Dermis microvascular lymphatic vessel endothelial cell (primary cell): ENCODE measurements at places on chromosomes 12 and 14.

GRCh38 chr14:54488318-54488645 lies 498 bp downstream of the GMFB start:
- DNase-seq = no peak

DNA sequence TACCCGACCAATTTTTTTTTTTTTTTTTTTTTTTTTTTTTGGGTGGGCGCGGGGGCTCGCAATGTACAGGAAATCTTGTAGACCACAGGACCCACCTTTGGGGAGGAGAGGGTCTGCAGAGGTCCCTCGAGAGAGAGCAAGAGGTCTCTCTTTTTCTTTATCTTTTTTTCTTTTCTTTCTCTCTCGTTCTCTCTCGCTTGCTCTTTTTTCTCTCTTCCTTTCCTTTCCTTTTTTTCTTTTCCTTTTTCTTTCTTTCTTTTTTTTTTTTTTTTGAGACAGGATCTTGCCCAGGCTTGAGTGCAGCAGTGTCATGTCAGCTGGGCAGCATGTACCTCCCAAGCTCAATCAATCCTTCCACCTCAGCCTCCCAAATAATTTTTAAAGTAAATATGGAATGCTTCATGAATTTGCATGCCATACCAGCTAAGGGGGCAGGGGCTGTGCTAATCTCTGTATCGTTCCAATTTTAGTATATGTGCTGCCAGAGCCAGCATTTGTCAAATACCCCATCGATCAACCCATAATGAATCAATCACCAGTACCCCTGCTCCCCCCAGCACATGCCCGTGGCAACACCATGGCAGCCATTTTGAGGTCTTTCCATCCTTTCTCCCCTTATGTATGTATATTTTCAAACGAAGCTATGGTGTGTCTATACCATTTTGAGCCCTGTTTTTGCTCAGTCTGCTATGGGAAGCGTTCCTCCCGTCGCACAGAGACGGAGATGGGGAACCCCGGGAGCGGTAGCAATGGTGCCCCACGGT lies 9.3 kb downstream of the PAPLN start:
- DNase-seq = no peak

GRCh38 chr12:143964-144649 lies 69.8 kb downstream of the SLC6A12 start:
- no peak for DNase-seq

DNA sequence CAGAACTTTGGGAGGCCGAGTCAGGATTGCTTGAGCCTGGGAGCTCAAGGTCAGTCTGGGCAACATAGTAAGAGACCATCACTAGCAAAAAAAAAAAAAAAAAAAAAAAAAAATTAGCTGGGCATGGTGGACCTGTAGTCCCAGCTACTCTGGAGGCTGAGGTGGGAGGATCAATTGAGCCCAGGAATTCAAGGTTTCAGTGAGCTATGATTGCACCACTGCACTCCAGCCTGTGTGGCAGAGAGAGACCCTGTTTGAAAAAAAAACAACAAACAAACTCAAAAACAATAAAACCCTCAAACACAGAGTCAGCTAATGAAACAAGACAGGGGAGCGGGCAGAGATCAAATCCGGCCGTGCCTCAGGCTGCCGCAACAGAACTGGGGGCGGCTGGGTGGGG lies 41.7 kb upstream of the DLK1 start:
- no peak for DNase-seq

DNA sequence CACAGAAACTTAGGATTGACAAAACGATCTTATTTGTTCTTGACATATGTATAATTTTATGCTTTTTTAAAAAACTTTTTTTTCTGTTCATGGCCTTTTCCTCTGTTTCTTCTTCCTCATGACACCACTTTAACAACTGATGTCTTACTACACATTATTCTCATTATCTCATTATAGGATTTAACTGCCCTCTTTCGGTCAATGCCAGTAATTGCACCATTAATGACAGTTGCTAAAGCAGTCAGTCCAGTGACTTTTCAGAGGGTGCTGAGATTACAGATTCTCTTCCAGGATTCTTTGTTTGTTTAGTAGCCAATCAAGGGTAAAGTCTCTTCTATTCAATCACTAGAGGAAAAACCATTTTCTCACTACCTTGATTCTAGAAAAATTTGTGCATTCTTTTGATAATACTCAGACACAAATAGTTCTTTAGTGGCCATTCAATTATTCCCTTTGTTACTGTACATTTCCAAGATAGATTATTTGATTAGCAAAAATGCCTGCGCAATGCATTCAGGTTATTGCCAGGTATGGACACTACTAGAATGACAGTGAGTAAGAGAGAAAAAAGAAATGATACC lies 50.1 kb downstream of the KLRG1 start:
- DNase-seq = peak; percentile 28

GRCh38 chr12:47938093-47938492 lies 25.3 kb upstream of the TMEM106C start:
- no peak for DNase-seq

GRCh38 chr14:61188196-61188595 lies 92.9 kb downstream of the TMEM30B start:
- no peak for DNase-seq

DNA sequence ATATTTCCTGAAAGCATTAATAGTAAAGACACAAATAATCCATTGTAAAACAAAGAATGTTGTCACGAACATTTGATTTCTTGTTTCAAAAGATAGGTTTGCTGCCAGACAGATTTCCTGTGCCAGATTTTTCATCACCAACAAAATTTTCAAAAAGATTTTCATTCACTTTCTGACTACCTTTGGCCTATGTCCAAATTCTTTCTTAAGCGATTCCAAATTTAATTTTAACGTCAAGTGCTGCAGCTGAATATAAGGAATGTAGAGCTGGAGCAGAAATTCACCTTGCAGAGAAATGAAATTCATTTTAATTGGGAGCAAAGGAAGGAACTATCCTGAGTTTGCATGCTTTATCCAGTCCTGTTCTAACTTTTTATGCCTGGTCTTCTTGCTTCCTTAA lies 277.4 kb downstream of the CCER1 start:
- peak; percentile 31 for DNase-seq

- DNase-seq = no peak
These were observed 4.3 kb upstream of the RAD52 start for GRCh38 chr12:953776-954175.

- peak; percentile 97 for DNase-seq
These were observed 16.4 kb downstream of the LRCOL1 start for GRCh38 chr12:132593938-132594358.

- DNase-seq = no peak
These were observed 19.1 kb downstream of the PGAM5 start for GRCh38 chr12:132729541-132730320.

- DNase-seq = no peak
These were observed 11.3 kb downstream of the PRKCH start for GRCh38 chr14:61332658-61333029.

DNA sequence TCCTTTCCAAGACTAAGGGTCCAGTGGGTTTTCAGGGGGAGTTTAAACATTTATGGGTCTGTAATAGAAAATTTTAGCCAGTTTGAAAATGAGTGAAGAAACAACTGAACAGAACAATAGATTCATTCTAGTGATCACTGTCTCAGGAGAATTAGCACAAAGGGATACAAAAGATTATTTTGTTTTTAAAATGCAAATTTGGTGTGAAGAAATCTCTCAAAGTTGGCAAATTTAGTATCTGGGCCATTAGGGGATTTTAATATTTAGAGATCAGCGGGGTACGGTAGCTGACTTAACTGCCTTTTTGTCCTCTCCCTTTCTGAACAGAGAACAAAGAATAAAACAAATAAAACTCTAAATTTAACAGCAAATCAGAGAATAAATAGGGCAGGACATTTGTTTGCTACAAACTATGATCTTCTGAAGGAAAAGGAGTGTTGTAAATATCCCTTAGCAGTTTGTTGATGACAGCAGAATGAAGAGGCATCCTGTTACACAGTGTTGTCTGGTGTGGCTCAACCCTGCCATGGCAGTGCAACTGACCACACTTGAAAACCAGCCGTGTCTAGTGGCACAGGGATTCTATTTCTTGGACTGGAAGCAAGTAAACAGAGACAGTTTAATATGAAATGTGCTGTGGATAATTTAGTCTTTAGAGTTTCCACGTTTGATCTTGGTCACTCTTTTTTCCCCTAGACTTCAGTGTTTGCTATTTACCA lies 46.3 kb upstream of the LRTM2 start:
- no peak for DNase-seq

DNA sequence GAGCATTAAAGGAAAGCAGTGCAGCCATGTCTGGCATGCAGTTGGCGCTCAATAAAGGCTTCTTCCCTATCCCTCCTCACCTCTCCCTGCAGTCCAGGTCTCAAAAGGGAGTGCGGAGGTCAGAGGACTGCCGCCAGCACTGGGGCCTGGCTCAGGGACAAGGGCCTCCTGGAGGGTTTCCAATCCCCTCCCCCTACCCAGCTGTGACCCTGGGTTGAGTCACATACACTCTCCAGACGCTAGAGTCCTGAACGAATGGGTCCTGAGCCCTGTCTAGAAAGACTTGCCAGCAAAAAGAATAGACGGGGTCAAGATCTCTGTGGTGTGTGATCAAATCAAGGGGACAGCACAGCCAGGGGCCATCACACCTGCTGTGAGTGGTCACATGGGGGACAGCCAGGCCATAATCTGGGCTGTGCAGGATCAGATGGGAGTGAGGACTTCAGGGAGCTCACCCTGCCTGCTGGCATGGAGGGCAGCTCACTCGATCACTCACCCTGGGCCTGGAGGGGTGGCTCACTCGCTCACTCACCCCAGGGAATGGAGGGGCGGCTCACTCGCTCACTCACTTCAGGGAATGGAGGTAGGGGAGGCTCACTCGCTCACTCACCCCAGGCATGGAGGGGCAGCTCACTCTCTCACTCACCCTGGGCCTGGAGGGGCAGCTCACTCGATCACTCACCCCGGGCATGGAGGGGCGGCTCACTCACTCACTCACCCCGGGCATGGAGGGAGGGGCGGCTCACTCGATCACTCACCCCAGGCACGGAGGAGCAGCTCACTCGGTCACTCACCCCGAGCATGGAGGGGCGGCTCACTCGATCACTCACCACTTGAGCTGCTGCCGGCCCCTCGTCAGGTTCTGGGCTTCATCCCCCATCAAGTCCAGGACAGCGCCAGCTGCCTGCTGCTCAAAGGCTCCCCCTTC lies 12.8 kb downstream of the CFAP73 start:
- DNase-seq = no peak

- DNase-seq = peak; percentile 70
These were observed 3.4 kb downstream of the TXNRD1 start for GRCh38 chr12:104218935-104219334.

DNA sequence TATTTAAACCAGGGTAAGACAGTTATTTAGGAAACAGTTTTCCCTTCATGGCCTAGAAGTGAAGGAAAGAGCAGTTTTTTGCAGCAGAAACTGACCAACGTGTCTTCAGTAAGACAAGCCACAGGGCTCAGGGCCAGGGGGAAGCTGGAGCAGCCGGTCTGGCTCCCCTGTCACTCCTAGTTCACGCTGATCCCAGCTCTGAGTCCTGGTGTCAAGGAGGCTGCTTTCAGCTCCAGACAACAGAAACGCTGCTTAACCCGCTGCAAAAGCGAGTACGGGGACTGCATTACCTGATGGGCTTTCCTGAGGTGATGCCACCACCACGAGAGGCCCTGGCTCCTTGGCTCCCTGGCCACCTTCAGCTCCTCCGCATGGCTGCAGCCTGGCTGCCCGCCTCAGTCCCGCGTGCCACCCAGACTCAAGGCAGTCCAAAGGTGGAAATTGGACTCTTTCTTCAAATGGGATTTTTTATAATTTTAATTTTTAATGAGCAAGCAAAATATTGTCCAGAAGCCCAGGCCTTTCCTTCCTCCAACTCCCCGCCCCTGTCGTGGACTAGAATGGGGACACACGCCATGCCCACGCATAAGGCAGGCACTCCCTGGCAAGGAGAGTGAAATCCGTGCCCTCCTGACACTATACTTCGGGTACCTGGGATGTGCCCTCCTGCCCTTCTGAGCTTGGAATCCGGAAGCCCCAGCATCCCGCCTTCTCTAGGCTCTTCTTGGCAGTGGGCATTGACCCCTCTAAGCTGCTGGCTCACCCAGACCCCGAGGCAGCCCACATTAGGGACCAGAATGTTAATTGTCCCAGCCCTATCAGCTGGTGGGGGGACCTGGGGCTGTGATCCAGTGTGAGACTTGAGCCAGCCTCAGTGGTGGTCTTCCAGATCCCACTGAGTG lies 85.0 kb downstream of the PAPOLA start:
- no peak for DNase-seq

DNA sequence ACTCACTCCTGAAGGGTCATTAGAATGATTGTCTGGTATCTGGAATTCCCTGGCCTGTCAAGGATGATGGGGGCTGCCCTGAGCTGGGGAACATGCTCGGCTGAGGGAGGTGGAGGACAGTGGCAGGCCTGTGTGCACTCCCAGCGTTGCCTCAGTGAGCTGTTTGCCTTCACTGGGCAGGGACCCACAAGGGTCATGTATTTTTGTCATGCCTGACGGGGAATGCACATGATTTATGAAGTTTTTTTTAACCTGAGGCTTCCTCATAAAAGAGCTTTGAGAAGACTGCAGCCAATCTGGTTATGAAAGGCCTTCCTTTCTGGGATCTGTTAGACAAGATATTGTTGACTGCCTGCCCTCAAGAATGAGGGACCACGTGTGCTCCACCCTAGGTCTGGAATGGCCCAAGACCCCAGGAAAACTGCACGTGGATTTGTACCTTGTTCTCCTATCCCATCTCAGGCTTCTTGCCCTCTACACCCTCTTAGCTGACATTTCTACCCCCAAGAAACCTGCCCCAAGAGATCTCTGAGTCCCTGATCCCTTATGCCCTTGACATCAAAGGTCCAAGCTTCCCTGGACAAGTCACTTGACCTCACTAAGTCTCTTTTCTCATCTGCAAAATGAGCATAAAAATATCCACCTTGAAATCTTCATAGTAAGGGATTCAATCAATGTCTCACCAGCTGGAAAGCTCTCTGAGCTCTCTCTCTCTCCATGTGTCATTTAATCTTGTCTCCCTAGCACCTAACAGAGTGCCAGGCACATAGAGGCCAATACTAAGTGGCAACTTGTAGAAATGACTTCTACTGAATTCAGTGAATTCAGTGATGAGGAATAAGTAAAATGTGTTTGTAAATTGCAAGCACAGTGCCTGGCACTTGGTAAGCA lies 24.5 kb upstream of the COL2A1 start:
- no peak for DNase-seq

DNA sequence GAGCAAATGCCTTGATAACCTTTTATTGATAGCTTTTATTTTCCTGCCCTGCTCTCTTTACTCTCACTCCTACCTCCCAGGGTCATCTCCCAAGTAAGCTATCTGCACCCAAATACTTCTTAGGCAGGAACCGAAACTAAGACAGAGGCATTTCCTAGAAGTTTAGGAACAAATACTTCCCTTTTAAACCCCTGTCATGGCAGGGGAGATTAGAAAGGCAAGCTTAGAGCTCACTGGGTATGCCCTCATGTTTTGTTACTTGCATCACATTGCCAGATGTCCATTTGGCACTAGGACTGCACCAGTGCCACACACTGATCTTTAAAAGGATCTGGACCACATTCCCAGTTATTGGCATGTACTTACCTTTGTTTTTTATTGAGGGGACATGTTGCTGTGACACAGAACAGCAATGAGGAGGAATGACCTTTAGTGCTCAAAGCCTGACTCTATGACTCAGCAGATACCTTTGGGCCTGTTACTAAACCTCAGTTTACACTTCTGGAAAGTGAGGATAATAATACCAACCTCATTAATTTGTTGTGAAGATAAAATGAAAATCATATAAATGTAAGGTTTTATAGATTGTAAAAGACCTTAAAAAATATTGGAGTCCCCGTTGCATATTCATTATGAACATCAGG lies 40.9 kb upstream of the MBIP start:
- DNase-seq = no peak
